ENCODE measurements at places on chromosomes 16 and 17.

DNA sequence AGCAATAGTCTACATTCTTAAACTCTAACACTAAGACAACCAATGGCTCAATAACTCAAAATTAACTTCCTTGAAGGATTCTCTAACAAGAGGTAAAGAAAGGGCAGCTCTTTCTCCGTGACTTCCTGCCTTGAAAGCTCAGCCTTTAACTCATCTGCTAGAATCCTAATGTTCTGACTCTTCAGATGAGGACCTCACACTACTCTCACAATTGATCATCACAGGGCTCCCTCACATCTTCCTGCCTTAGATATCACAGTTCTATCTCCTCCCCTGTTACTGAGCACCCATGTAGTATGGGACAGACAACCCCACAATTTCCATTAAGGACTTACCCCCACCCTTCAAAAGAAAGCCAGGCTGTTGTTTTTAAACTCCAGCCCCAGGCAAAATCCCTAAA is 33.5 kb downstream of the SMURF2 start:
- DNase-seq = no peak

DNA sequence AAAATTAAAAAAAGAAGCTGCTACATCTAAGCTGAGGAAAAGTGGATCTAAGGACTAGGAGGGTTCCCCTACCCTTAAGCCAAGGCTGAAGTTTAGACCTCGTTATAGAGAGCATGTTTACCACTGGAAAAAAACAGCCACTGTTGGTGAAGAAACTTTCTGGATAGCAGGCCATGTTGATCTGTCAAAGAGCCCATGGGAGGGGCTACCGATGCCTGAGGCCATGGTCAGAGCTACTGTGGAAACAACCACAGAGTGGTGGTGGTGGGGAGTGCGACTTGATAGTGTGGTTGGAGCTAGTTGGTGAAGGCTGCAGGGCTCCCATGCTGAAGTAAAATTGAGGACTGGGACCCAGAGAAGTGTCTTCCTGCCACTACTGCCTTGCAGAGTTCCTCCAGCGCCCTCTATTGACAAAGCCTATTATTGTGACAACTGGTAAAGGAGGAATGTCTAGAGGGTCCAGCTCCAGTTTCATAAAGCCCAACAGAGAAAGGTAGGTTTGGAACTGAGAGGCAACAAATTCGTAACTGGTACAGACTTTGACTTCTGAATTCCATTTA is 12.7 kb upstream of the FAM20A start:
- no peak for DNase-seq

GRCh38 chr16:69467080-69467479 is 42.7 kb downstream of the CYB5B start:
- DNase-seq = no peak

- no peak for DNase-seq
Observed at GRCh38 chr16:85171759-85172454, 59.6 kb upstream of the CIBAR2 start.

DNA sequence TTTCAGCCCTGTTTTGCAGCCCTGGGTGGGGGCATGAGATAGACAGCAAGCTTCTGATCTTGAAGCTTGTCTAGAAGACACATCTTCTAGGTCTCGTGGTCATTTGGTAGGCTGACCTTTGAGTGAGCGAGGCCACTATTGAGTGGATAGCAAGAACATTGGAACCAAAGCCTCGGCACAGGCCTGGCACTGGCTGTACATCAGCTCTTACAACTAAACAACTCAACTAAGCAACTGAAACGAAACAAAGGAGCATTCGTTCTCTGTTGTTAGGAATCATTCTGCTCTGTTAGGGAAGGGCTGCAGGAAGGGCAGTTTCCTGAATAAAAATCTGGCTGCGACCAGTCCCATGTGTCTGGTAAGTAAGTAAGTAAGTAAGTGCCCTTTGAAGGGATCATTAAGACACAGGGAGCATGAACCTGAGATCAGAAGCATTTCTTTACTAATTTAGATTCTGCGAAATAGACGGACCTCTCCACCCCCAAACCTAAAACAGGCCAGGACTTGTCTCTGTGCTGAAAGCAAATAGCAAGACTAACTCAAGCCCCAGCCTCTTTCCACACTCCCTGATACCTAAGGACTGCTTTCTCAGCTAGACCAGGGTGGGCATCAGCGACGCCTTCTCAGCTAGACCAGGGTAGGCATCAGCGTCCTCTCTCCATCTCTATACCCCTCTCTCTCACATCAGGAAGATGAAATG is 22.7 kb downstream of the CYB561 start:
- no peak for DNase-seq

DNA sequence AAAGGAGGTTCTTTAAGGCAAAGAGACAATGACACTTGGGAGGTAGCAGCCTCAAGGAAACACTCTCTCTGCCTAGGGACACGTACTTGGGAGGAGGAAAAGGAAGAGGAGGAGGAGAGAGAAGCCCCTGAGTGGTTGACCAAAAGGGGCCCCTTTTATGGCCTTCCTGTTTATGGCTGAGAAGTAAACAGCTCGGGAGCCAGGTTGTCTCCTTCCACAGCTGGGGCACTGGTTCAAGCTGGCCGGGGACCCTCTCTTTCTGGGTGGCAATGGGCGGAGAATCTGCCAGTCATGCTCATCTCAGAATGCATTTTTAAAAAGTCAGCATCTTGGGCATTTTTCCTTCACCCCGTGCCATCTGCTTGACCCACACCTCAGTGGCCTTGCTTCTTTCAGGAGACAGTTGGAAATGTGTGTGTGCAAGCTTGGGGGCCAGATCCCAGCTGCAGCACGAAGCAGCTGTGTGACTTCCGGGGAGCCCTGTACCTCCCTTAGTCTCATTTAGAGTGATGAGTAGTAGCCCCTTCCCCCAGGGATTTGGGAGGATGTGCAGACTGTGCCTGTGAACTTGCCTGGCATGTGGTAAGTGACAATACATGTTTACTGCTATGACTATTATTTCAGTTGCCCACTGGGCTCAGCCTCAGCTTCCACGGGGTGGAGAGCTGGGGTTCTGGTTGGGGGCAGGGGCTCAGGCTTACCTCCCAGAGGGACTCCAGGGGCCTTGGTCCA is 33.8 kb upstream of the SALL1 start:
- no peak for DNase-seq

DNA sequence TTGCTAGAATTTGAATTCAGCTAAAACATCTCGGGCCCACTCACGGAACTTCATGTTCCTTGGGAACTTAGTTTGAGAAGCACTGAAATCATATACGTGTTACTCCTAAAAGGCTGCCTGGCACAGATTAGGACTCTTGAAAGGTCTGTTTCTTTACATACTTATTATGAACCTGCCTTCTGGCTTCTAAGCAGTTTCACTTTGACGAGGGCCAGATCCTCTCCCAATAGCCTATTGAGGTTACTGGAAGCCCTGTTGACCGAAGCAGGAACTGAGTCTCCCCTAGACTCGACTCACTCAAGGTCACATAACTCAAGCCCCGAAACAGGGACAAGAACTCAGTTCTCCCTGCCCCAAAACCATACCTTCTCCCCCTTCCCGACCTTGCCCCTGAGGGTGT is 121.9 kb upstream of the PLCG2 start:
- DNase-seq = no peak

DNA sequence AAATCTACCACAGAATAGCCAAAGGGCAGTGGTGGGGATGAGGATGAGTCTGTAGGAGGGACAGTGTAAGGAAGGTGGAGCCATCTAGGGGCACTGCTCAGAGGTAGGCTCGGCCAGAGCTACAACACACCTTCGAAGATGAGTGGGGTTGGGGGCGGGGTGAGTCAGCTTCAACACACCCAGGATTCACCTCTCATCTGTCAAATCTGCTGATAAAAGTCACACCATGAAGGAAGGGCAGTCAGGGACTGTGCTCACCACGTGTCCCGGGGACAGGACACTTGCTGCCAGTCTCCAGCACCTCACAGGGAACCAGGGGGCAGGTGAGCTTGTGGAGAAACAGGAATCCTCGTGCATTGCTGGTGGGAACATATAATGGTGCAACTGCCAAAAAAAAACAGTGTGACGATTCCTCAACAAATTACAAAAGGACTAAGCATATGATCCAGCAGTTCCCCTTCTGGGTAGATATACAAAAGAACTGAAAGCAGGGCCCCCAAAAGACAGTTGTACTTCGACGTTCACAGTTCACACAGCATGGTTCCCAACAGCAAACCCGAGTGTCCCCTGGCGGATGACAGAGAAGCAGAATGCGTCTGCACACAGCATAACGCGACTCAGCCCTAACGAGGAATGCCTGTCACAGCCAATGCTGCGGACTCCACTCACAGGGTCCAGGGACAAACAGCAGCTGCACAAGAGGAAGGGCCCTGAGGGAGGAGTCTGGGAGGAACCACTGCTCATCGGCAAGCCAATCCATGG is 133.1 kb downstream of the ANKRD11 start:
- DNase-seq = peak; percentile 72

GRCh38 chr17:8883353-8883752 is 15.9 kb upstream of the PIK3R6 start:
- DNase-seq = no peak

DNA sequence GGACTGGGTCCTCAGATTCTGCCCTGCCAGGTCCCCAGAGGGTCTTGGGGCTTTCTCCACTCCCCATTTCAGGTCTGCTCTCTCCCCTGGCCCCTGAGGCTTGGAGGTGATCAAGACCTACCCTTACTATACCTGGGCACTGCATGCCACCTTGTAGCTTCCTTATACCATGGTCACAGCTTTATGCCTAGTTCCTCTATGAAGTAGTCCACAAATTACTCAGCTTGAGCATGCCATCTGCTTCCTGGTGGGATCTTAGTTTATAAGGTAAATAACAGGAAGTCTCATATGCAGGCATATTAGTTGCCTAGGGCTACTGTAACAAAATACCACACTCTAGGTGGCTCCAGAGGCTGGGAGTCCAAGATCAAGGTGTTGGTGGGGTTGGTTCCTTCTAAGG is 11.0 kb upstream of the PMFBP1 start:
- no peak for DNase-seq

GRCh38 chr16:13030769-13031168 is 129.4 kb downstream of the SHISA9 start:
- no peak for DNase-seq

DNA sequence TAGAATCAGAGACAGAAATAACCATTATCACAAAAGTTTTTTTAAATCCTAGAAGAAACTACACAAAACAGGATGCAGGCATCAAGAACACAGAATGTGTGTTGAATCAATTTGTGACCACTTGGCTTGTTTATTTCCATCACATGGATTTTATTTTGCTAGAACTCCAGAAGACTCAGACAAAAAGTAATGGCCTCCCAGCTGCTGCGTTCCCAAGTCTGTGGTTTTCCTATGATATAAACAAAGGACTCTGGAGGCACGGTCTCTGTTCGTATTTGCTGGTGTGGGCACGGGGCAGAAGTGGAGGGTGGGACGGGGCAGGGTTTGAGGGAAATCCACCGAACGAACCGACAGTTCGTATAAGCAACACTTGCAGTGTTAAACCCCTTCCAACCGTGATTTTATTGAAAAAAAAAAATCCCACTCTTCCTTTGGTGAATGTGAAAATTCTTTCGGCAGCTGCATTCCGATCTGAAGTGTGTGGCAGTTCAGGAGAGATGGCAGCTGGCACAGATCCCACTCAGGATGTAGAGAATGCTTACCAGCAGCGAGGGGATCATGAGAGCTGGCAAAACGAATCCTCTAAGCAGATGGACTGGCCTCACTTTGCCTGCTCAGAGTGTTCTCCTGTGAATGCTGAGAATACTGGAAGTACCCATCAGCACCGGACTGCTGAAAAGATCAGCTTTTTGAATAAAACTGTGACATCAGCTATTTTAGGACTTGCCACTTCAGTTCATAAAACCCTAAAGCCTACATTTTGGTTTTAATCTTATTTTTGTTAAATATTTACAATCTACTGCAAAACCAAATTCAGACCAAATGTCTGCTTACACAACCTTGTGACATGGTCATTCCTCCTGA is 165.2 kb downstream of the VPS53 start:
- peak; percentile 44 for DNase-seq

DNA sequence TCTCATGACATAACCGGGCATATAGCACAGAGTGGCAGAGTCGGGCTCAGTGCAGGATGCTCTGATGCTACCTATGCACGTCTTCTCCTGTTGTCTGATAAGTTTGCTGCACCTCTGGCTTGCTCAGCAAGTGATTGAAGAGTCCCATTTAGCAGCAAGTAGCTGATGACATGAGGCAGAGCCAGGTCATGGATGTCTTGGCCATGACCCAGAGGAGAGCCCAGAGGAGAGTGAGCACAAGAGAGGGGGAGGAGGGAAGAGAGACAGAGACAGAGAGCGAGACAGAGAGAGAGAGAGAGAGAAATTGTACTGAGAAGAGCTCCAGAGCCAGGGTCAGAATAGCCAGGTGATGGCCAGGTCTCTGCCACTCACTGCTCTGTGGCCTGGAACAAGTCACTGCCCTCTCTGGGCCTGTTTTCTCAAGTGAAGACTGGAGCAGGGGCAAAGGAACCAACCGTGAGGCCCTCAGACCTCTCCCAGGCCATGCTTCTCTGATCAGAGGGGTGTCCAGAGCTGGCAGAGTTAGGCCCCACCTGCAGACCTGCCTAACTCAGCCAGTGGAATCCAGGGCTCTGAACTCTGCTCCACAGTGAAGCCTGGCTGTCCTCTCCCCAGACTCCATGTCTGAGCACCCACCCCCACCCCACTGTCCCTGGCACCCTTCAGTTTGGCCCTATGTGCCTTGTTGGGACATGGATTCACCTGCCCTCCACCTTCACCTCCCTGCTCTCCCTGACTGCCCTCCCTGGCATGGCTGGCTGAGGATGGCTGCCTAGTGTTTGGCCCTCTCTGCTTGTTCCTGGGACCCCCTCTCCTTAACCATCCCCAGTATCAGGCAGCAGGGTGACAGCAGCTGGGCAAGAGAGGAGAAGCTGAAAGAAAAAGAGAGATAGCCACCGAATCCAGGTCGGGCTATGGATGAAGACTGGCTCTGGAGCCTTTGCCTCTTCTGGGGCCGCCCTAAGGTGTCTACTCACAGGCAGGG is 4.3 kb upstream of the KRT35 start:
- DNase-seq = no peak

DNA sequence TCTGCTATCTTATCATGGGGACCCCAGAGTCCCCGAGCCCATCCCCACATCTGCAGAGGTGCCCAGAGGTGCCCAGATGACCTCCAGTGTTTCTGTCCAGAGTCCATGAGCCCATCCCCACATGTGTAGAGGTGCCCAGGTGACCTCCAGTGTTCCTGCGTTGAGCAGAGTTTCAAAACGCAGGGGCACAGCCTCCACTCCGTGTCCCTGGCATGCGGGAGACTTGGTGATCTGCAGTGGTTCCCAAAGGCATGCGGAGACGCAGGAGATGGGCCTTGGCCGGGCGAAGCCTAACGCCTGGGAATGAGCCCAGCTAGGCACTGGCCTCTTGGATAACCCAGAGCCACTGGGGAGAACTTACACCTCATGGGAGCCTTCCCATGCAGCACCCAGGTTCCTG is 41.3 kb downstream of the COX4I1 start:
- no peak for DNase-seq

GRCh38 chr17:4492721-4493561 is 5.7 kb upstream of the SPNS2 start:
- no peak for DNase-seq
